ENCODE measurements at places on chromosomes 4 and X. TPM values are rescaled to one million over a fixed set of nuclear protein-coding genes. Genes with fewer than 3 reads are reported as not detected.
A peak's percentile ranks its signal among the peaks of the same experiment; 100 is the strongest.

DNA sequence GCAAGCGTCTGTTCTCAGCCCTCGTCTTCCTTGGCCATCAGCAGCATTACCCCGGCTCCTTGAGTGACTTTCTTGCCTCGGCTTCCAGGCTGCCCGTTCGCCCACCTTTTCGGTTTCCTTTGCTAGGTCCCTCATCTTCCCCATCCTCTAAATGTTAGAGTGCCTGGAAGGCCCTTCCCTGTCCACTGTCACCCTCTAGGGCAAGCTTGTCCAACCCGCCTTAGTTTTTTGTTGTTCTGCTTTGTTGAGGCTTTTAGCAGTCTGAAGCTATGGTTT is 62.7 kb downstream of the TBC1D14 start:
- DNase-seq = no peak

DNA sequence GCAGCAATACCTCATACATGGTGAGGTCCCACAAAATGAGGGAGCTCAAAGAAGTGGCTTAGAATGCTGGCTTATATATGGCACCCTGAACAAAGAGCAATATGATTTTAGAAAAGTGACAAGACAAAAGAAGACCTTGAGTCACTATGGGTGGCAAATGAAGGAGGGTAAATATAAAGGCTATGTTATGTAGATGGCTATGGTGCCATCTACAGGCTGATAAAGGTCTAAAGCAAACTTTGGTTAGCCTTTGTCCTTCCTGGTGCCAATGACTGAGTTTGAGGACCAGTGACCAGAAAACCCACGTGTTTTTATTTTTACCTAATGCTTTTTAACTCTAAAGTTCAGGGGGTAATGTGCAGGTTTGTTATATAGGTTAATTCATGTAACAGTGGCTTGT is 151.8 kb downstream of the CCNG2 start:
- no peak for DNase-seq

DNA sequence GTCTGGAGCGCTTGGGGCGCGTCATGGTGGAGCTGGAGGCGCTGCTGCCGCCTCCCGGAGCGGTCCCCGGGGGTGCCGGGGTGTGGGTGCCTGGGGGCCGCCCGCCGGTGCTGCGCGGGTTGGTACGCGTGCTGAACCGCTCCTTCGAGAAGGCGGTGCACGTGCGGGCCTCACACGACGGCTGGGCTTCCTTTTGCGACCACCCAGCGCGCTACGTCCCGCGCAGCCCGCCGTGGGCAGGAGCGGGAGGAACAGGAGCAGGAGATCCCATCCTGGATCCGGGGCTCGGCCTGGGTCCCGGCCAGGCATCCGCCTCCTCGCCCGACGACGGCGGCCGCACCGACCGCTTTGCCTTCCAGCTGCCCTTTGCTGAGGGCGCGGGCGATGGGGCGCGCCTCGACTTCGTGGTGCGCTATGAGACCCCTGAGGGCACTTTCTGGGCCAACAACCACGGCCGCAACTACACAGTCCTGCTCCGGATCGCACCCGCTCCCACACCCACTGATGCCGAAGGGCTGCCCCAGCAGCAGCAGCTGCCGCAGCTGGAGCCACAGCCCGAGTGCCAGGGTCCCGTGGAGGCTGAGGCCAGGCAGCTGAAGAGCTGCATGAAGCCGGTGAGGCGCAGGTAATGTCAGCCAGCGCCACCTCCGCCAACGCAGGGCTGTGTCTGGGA is 792 bp downstream of the PPP1R3F start:
- no peak for DNase-seq

GRCh38 chr4:54484383-54484782 is 173.4 kb upstream of the KIT start:
- no peak for DNase-seq

DNA sequence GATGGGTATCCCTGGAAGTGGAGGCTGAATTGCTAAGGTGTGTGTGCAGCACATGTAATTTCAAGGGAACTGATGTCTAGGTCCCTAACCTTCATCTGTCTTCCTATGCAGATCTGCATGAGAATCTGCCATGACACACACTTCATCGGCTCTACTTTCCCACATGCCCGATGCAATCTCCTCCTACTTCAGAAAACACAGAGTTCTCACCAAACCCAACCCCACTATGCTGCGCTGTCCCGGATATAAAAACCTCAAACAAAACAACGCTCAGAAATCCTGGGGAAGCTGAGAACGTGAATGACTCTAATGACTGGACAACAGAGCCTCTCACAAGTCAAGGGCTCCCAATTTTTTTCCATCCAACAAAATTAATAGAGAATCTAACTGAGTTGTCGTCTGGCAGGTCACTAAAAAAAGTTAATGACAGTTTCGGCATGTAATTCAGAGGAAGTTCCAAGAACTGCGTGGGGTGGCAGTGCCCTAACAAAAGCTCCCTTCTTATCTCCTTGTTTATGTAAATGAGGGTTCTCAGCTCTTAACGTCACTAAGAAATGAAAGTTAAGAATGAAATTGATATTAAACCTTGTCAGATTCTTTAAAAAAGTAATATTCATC is 39.0 kb downstream of the STX18 start:
- no peak for DNase-seq

DNA sequence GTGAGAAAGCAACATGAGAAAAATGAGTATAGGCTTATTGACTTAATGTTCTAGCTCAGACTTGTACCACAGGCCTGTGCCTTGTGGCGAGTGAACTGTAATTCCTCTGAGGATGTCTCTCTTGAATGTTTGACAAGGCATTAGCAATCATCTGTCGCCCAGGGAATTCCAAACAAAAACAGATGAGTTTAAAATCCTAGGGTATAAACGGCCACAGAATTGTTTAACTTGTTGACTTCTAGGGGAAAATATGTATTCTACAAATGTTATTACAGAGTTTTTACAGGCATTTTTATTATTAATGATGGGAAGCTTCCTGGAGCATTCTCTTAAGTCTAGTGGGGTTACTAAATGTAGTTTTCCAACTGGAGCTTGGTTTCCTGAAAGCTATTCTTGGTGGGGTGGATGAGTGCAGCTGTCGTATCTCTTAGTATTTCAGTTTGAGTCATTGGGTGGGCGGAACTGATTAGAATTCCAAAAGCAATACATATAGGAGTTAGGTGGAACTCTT is 40.6 kb downstream of the ARHGAP10 start:
- DNase-seq = no peak

DNA sequence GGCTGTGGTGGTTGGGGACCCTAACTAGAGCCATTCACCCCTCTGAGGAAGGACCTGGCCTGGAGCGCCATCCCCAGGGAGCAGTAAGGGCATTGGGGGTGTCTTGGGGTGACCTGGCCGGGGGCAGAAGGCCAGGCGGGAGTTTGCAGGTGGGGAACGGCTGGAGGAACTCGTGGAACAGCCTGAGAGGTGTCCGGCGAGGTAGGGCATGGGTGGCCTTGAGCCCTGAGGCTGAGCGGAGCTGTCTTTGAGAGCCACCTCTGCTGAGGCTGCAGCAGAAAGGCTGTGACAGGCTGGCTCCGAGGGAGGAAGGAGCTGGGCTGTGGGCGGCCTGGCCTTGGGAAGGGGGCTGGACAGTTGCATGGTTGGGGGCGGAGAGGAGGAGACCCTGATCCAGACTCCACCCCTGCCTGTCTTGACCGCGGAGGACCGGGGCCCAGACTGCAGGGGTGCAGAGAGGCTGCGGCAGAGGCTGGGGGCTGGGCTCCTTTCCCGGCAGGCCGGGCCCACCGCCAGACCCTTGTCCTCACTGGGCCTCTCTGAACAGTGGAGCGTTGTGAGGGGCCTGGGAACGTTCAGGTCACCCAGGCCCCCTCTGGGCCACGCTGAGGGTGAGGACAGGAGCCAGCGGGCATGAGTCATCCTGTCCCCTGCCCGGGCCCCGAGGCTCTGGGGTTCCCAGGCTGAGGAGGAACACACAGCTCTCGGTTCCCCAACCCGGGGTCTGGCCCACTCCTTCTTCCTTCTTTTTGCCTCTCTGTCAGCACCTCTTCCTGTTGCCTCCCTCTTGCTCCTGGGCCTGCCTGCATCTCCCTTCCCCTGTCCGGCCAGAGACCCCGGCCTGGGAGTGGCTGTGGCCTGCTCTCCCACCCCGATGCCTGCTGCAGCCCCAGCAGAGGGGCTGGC is 8.1 kb downstream of the SH3BP2 start:
- no peak for DNase-seq

- DNase-seq = peak; percentile 17
Measured at GRCh38 chrX:49627086-49627777, 28.4 kb downstream of the GAGE1 start.

DNA sequence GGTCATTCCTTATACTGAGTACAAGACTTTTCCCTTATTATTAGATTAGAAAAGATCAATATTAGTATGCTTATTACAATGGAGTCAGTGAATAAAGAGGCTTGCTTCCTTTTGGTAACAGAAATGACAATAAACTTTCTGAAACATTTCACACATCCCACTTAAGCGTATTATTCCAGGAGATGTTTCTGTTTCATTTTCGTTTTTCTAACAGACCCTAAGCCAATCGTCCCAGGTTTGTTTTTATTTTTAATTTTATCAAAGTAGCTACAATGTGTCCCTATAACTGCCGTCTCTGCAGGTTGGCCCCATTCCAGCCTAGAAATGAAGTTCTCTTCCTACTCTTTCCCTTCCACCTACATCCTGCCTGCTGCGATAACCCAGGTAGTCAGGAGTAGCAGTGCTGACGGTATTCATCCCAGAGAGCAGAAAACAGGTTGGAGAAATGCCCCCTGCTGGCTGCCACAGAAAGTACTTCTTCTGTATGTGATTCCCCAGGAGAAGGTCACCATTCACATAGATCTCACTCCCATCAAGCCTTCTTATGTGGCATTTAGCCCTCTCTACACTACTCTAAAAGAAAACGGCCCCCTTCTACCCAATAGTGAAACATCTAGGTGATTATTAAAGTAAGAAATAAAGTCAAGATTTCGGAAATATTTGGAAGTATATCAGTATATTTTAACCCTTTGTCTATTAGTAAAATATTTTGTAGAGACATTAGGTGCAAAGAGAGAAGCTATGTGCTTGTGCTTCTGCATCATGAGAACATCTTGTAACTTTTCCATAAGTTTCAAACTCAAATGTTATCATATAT is 40.4 kb downstream of the ENPEP start:
- DNase-seq = peak; percentile 68

DNA sequence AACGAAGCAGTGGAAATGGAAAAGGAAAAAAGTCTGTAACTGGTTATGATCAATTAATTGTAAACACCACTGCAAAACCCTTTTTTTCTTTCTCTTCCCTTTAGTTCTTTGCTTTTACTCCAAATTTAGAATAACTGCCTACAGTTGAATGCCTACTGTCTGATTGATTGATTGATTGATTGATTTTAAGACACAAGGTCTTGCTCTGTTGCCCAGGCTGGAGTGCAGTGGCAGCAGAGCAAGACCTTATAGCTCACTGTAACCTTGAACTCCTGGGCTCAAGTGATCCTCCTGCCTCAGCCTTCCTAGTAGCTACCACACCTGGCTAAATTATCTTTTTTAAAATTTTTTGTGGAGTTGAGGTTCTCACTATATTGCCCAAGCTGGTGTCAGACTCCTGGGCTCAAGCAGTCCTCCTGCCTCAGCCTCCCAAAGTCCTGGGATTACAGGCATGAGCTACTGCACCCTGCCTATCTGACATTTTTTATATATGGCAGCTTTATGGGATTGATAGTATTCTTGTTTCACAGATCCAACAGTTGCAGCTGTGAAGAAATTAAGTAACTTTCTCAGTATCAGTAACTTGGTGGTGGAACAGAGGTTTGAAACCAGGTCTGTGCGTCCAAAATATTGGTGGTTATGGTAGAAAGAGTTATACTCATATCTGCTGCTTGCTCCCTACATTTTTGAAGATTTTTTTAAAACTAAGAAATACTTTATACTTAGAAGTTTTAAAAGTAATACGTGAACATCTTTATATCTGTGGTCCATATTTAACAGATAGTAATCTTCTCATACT is 12.4 kb downstream of the UBE2K start:
- DNase-seq = no peak

DNA sequence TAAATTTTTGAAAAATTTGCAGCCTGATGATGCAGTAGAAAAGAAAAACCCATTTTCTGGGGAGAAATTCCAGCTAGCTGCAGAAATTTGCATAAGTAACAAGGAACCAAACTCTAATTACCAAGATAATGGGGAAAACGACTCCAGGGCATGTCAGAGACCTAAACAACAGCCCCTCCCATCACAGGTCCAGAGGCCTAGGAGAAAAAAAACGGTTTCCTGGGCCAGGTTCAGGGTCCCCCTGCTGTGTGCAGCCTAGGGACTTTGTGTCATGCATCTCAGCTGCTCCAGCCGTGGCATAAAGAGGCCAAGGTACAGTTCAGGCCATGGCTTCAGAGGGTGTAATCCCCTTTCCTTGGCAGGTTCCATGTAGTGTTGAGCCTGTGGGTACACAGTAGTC is 733.7 kb upstream of the CT83 start:
- no peak for DNase-seq

Gene BEX1
- total RNA-seq = 0.32 TPM

Gene HERC5
- total RNA-seq = 2.9 TPM

Gene PRKX
- 29.5 TPM for total RNA-seq

Gene RHOXF1
- total RNA-seq = not detected

Gene IL9R
- 2.0 TPM for total RNA-seq

Gene HPSE
- 5.6 TPM for total RNA-seq

Gene PRKG2
- 0.05 TPM for total RNA-seq

All from activated T-cell treated with anti-CD3 and anti-CD28 coated beads, Interleukin-2, amount 50 U/mL, for 4 hours (primary cell).